ENCODE measurements at places on chromosomes 5 and 9.

DNA sequence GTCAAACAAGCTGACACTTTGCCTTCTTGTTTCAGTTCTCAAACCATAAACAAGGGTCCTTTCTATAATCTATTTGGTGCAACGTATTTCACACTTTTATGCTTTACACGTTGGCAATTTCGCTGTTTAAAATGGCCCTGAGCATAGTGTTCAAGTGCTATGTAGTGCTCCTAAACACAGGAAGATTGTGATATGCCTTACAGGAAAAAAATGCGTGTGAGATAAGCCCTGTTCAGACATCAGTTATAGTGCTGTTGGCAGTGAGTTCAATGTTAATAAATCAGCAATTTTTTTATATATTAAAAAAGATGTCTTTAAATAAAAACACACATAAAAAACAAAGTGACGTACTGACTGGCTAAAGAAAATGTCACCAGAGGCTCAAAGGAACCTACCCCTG, 23.9 kb downstream of the CLINT1 start:
- DNase-seq, result no peak

GRCh38 chr5:88934439-88934838, 51.5 kb upstream of the MEF2C start:
- DNase-seq, result no peak

- DNase-seq, result no peak
Measured at GRCh38 chr5:124747791-124748686, 1.6 kb upstream of the ZNF608 start.

DNA sequence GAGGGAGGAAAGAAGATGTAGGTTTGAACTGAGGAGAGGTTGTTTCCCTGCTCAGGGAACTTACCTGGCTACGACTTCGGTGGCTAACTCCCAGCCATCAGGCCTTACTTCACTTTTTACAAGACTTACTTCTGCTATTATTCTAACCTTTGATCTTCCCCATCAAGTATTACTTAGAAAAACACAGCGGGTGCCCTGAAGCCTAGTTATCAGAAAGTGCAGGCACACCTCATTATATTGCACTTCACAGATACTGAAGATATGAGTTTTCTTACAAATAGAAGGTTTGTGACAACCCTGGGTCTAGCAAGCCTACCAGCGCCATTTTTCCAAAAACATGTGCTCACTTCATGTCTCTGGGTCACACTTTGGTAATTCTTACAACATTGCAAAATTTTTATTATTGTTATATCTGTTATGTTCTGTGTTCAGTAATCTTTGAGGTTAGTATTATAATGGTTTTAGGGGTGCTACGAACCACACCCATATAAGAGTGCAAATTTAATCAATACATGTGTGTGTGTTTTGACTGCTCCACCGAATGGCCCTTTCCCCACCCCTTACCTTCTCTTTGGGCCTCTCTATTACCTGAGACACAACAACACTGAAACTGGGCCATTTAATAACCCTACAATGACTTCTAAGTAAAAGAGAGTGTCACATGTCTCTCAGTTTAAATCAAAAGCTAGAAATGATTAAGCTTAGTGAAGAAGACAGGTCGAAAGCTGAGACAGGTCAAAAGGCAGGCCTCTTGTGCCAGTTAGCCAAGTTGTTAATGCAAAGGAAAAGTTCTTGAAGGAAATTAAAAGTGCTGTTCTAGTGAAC, 2102.7 kb upstream of the WWC1 start:
- DNase-seq, result no peak

DNA sequence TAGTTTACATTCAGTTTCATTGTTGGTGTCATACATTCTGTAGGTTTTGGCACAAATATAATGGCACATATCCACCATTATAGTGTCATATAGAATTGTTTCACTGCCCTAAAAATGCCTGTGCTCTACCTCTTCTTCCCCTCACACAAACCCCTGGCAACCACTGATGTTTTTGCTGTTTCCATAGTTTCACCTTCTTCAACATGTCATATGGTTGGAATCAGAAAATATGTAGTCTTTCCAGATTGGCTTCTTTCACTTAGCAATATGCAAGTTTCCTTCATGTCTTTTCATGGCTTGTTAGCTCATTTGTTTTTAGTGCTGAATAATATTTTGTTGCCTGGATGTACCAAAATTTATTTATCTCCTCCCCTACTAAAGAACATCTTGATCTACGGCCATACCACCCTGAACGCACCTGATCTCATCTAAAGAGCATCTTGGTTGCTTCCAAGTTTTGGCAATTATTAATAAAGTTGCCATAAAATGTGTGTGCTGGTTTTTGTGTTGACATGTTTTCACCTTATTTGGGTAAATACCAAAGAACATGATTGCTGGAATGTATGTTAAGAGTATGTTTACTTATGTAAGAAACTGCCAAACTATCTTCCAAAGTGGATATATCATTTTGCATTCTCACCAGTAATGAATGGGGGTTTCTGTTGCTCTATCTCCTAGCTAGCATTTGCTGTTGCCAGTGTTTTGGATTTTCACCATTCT, 17.0 kb upstream of the CDK20 start:
- DNase-seq, result no peak
